ENCODE measurements at places on chromosomes 3 and 15. TPM values are rescaled to one million over a fixed set of nuclear protein-coding genes. Genes with fewer than 3 reads are reported as not detected.

Gene SOX2
- not detected for total RNA-seq

Gene TPRA1
- 25.8 TPM for total RNA-seq

GRCh38 chr3:114108137-114108536 is 51.6 kb downstream of the QTRT2 start:
- no peak for DNase-seq

GRCh38 chr3:164419220-164419619 is 659.1 kb downstream of the SI start:
- DNase-seq = no peak

DNA sequence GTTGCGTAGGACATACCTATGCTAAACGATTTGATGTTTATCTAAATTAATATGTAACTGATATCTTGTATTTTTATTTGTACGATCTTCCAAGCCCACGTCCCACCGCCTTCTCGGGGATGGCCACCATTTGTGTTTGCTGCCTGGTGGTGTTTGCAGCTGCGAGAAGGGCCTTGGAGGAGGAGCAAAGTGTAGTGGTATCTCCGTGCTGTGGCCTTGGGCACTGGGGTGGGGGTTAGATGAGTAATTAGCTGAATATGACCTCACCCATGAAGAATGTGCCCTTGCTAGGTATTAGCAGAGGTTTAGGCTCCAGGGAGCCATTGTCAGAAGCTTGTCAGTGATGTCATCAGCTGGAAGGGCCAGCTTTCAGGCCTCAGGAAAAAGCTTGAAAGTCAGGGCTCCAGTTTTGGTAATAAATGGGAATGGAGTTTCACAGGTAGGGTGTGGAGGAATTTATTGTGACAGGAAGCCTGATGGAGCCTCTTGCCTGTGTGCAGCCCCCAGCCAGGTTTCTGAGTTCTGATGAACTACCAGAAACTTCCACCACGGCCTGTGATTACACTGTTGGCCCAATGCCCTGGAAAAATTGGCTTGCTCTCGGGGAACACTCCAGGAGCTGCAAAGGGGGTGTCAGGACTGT is 41.0 kb downstream of the FLNB start:
- DNase-seq = peak; percentile 98

All from HepG2 (cell line).